NCI-H1436 (cell line): ENCODE measurements at places on chromosomes 4 and X.
A peak's percentile ranks its signal among the peaks of the same experiment; 100 is the strongest.

DNA sequence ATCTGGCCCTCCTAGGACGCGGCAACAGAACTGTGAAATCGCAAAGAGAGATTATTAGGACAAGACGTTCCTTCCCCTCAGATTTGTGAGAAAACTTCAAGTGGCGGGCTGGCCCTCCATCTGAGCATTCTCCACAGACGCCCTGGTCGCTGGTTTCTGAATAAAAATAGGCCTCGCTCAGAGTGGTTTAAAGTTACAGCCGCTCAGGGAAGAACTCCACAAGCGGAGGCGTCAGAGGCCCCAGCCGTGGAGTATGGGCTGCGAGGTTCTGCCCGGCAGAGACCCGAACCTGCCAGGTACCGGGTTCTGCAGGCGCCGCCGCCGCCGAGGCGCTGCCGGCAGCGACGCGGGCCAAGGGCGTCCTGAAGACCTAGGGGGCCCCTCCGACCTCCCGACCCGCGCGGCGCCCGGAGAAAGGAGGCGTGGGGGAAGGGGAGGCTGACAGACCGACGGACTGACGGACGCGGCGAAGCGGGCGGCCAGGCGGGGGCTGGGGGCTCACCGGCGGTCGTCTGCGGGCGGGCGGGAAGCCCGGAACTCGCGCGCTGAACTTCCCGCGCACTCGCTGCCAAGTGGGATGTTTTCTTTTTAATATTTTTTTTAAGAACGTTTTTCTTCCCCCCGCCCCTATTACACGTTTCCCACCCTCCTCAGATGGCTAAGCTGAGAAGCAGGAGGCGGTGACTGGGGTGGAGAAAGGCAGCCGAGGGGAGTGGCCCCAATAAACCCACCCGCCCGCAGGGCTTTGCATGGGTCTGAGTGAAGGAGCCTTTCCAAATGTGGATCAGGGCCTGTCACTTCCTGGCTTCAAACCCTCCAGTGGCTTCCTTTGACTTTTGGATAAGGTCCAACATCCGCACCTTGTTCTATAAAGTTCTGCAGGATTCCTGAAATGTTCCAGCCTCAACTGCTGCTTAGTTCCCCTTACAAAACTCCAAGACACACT is at the start of gene PABPC4L:
Gene PABPC4L, minus strand, starts transcription at position 574 of the 946 bp plus-strand sequence. CDS start 770 bp downstream, outside the sequence.
- no peak for DNase-seq

DNA sequence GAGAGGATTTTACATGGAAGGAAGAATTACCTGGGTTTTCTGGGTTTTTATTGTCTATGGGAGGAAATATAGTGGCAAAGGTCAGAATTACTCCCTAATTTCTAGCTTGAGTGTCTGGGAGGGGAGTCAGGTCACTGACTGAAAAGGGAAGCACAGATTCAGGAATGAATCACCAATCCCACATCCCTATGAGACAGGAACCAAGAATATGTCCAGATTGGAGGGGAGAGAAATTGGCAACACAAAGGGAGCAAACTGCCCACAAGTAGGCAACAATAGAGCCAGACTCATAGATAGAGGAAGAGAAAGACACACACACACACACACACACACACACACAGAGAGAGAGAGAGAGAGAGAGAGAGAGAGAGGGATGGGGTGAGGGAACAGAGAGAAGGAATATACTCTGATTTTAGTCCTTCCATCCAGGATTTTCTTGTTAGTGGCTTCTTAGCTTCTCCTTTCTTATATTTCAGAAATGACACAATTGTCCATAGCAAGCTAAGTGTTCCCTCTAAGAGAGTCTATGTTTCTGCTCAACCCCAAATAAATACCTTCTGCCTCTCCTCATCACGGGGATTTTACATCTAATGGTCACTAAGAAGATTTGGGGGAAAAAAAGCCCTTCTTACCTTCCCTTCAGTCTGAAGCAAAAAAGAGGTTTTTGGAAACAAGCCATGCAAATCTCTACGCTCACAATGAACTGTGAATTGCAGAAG is 12.0 kb downstream of the P2RY10 start:
- DNase-seq = no peak

DNA sequence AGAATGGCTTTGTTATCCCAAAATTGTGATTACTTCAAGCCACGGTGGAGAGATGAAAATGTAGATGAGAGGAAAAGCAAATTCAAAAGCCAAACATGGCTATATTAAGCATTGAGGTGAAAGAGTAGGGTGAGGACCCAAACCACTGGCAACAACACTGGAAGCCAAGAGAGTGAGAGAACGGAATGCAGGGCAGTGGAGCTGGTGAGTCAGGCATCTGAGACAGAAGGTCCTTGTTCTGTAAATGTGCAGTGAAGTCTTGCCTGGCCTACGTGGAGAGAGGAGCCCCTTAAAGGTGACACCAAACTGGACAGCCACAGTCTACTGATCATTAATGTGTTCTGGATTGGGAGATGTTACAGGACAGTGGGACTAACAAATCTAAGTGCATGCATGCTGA is 22.8 kb upstream of the SEC24B start:
- no peak for DNase-seq

DNA sequence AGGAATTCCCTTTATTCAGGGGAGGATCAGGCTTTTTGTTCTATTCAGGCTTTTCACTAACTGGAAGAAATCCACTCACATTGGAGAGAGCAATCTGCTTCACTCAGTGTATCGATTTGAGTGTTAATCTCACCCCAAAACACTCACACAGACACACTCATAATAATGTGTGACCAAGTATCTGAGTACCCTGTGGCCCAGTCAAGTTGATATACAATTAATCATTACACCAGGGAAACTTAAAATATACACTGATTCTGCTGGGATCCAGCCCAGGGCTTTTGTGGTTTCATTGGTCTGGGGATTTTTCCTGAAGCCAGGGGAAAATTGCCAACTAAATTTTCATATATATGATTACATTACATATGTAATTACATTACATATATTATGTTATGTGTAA is 44.0 kb upstream of the GATB start:
- no peak for DNase-seq

- DNase-seq = peak; percentile 9
Observed at GRCh38 chrX:119686087-119686691, 6.8 kb downstream of the SEPTIN6 start.

DNA sequence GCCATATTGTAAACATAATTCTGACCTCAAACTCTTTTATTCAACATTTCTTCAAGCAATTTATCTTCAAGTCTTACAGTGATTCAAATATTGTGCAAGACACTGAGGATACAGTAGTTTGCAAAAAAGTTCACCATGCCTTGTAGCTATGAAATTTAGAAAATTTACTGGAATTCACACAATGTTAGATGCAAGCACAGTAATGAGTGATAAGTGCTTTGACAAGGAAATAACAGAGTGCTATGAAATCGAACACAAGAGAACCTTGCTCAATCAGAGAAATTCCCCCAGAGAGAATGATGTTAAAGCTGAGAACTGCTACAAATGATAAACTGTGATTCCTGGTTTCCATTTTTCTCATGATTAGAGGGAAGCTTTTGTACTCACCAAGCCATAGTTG is 952.9 kb downstream of the FAT4 start:
- no peak for DNase-seq

GRCh38 chr4:7383266-7383665 is 51.5 kb downstream of the PSAPL1 start:
- DNase-seq = no peak

- no peak for DNase-seq
Observed at GRCh38 chr4:153485359-153485758, 19.2 kb downstream of the TMEM131L start.
